ENCODE measurements at places on chromosomes 13 and 19. TPM values are rescaled to one million over a fixed set of nuclear protein-coding genes. Genes with fewer than 3 reads are reported as not detected.

DIRAS1 gene
- 0.40 TPM for total RNA-seq

- H3K4me3 ChIP-seq: no peak overlapping the region
- no peak overlapping the region for H3K27ac ChIP-seq
- H3K36me3 ChIP-seq: no peaks in the 10 kb centered on the region
- H3K27me3 ChIP-seq: peaks cover 8% of the 10 kb centered on the region
- DNase-seq: no peak
Measured at GRCh38 chr13:100872761-100873160, 198.2 kb upstream of the TMTC4 start.

SSC5D gene
- 0.47 TPM for total RNA-seq

DNA sequence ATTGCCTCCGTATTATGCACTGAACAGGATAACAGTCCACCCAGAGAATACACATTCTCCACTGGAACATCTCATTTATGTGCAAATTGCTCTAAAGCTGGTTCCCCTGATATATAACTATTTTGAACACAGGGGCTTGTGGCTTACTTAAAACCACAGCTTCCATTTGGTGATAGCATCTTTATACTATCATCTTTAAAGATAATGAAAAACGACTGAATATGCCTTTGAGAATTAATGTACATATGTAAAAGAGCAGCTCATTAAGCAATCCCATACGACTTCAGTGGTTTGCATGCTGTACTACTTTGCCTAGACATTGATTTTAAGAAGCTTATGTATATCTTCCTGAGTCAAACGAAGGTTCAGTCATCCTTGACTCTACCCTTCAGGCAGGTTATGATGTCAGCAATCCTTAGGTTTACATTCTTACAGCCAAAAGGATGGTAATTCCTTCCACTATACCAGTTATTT, 40.8 kb downstream of the BRD4 start:
- peak overlapping the region; percentile 89 for H3K27ac ChIP-seq
- DNase-seq: no peak
- H3K27me3 ChIP-seq: no peaks in the 10 kb centered on the region
- no peaks in the 10 kb centered on the region for H3K36me3 ChIP-seq

DNA sequence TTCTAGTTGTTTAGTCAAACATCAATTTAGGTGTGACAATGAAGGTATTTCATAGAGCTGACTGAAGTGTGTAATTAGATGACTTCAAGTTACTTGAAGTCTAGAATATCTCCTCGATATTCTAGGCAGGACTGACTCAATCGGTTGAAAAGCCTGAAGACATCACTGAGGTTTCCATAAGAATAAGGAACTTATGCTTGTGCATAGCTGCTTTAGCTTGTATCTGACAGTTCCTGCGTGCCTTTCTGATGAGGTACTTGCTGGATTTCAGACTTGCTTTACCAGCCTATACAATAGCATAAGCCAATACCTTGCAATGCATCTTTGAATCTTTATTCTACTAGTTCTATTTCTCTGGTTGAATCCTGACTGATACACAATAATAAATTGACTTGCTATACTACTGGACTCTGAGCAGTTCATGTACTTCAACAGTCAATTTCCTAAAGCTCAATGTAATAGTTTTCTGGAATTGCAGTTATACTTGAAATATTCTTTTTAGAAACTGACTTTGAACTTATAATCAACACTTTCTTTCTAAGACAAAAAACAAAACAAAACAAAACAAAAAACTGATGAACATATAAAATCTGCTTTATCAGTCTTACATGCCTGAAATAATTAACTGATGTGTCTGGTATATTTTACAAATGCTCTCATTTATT, 1534.8 kb downstream of the SLITRK5 start:
- H3K27me3 ChIP-seq: no peaks in the 10 kb centered on the region
- no peak overlapping the region for H3K27ac ChIP-seq
- H3K36me3 ChIP-seq: no peaks in the 10 kb centered on the region
- no peak for DNase-seq
- H3K4me3 ChIP-seq: no peak overlapping the region
- no peaks in the 10 kb centered on the region for H3K4me1 ChIP-seq

DNA sequence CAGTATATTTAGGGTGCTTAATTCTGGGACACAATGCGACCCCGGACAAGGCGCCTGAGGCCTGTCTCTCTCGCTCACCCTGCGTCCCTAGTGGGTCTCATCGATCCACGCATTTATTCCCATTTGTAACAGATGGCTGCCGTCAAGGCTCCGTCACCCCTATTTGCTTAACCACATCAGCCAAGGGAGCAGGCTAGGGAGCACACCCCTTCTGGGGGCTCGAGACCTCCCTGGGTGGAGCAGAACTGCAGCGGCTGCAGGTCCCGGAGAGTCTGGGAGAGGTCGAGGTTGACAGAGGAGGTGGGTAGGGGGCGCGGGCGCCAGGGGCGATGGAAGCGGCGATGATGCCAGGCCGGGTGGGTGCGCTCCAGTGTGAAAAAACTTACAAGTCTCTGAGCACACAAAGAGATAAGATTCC, 507 bp downstream of the ALG5 start:
- H3K27ac ChIP-seq: peak overlapping the region; percentile 100
- peak overlapping the region; percentile 99 for H3K4me3 ChIP-seq
- no peak for DNase-seq
- peaks cover 39% of the 10 kb centered on the region for H3K4me1 ChIP-seq

- DNase-seq: no peak
- H3K27ac ChIP-seq: no peak overlapping the region
- peaks cover 23% of the 10 kb centered on the region for H3K27me3 ChIP-seq
- H3K4me3 ChIP-seq: no peak overlapping the region
- peaks cover 2% of the 10 kb centered on the region for H3K4me1 ChIP-seq
Measured at GRCh38 chr13:33307843-33308242, 22.3 kb upstream of the STARD13 start.

GRCh38 chr13:24071423-24072075, 89.0 kb upstream of the SPATA13 start:
- no peaks in the 10 kb centered on the region for H3K36me3 ChIP-seq
- no peak overlapping the region for H3K4me3 ChIP-seq
- H3K4me1 ChIP-seq: peaks cover 4% of the 10 kb centered on the region
- no peak for DNase-seq

- no peaks in the 10 kb centered on the region for H3K27me3 ChIP-seq
- H3K36me3 ChIP-seq: no peaks in the 10 kb centered on the region
- peaks cover 25% of the 10 kb centered on the region for H3K4me1 ChIP-seq
Measured at GRCh38 chr19:14350302-14350701, 30.9 kb upstream of the ADGRE5 start.

DNA sequence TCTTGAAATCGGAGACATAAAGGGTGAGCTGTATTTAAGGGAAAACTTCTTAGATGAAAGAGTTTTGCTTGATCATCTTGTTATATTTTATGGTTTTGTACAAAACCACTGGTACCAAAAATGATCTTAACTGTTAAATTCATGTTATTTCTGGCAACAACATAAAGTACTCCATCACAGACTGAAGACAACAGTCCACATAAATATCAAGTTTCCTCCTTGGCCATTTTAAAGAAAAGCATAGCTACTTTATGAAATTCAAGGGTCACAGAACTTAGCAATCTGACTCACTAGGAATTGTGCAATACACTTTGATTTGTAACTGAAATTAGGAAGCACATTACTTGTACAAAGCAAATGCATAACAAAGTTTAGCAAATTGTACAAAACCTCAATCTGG, 66.3 kb downstream of the TBC1D4 start:
- peaks cover 27% of the 10 kb centered on the region for H3K27me3 ChIP-seq
- H3K4me1 ChIP-seq: peaks cover 3% of the 10 kb centered on the region
- DNase-seq: no peak
- no peak overlapping the region for H3K4me3 ChIP-seq
- no peak overlapping the region for H3K27ac ChIP-seq

FSD1 gene
- total RNA-seq: 1.5 TPM

DNA sequence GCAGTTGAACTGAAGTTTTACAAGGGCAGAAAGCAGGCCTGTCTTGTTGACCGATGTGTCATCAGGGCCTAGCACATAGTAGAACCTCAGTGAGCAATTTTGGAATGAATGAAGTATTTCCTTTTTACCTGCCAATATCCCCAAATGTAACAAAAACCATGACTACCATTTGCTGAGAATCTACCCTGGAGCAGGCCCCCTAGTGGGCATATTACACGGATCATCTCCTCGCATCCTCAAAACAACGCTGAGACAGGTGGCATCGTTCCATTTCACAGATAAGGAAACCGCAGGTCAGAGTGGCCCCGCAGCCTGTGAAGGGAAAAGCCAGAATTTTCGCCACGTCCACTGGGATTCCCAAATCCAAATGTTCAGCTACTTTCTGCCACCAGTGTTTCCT, 77.9 kb downstream of the CACNA1A start:
- no peak overlapping the region for H3K27ac ChIP-seq
- no peak for DNase-seq
- H3K4me3 ChIP-seq: no peak overlapping the region
- H3K27me3 ChIP-seq: peaks cover 27% of the 10 kb centered on the region
- peaks cover 5% of the 10 kb centered on the region for H3K4me1 ChIP-seq

TUBGCP3 gene
- total RNA-seq: 35.3 TPM

PROZ gene
- total RNA-seq: not detected

ZNF544 gene
- total RNA-seq: 13.4 TPM

DNA sequence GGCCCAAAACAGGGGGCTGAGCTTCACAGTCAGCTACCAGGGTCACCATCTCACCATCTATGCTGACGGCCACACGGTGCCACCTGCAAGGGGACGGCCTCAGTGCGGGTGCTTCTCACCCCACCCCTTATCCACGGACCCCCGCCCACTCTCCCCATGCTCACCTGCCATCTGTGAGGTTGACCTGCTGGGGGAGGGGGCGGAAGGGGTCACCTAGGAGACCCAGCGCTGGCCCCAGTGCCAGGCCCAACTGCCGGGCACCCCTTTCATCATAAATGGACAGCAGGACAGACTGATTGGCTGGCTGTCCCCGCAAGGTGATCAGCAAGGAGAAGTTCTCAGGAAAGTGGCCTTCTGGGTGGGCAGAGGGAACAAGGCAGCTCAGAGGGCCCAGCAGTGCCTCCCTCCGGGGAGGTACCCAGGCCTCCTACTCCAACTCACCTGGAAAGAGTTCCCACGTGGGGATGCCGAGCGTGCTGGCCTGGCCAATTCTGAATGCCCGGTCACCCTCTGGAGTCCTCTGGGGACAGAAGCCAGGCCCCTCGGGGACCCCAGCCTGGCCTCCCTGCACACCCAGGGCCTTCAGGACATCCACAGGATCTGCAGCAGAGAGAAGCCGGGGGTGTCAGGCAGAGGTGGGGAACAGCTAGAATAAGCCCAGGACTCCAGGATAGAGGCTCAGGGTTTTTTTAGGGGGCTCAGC, 4.5 kb downstream of the COL5A3 start:
- peak overlapping the region; percentile 49 for H3K27ac ChIP-seq
- DNase-seq: no peak
- H3K4me3 ChIP-seq: peak overlapping the region; percentile 93

KANK3 gene
- 2.6 TPM for total RNA-seq

DNA sequence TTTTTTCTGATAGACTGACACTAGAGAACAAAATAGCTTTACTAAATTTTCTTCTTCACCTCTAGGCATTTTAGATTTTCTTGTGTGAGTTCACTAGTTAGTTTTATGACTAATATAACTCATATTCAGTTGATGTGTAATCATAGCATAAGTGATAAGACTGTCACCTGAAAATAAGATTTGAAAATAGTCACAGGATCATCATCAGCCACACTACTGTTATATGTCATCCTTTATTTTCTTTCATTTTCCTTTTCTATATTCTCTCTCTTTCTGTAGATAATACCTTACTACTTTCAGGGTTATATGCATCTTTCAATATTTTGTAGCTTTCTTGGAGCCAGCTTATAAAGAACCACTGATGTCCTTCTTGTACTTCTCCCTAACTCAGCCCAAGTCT, 292.6 kb downstream of the TDRD3 start:
- H3K4me3 ChIP-seq: no peak overlapping the region
- no peak for DNase-seq
- H3K36me3 ChIP-seq: no peaks in the 10 kb centered on the region
- no peaks in the 10 kb centered on the region for H3K27me3 ChIP-seq
- no peak overlapping the region for H3K27ac ChIP-seq

ZSCAN1 gene
- total RNA-seq: not detected
